ENCODE measurements at places on chromosomes 6 and 20.

DNA sequence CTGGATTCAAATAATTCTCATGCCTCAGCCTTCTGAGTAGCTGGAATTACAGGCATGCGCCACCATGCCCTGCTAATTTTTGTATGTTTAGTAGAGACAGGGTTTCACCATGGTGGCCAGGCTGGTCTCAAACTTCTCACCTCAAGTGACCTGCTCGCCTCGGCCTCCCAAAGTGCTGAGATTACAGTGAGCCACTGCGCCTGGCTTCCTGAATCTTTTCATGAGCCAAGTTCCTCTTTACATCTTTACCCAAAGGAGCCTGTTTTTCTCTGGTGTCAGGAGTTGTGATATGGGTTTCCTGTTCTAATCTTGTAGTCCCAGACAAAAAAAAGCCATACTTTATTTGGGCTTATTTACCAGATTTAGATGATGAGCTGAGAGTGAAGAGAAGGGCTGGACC, 34.4 kb downstream of the PCNA start:
- no peak for DNase-seq

- no peak for DNase-seq
Measured at GRCh38 chr6:158708239-158708638, 58.4 kb downstream of the SYTL3 start.

DNA sequence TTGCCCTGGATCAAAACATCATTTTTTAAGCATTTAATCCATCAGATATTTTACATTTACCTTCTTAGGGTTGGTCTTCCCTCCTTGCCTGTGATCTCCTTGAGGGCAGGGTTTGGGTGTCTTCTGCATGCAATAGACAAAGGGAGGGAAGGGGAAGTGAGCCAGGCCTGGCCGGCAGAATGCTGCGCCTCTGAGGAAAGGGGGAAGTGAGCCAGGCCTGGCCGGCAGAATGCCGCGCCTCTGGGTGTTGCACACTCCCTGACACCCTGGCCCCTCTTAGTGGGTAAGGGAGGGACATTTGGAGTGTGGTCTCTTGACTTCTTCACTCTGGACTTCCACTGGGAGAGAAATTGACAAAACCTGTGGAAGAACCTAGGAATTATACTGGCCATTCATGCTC, 12.4 kb downstream of the PSMF1 start:
- no peak for DNase-seq

DNA sequence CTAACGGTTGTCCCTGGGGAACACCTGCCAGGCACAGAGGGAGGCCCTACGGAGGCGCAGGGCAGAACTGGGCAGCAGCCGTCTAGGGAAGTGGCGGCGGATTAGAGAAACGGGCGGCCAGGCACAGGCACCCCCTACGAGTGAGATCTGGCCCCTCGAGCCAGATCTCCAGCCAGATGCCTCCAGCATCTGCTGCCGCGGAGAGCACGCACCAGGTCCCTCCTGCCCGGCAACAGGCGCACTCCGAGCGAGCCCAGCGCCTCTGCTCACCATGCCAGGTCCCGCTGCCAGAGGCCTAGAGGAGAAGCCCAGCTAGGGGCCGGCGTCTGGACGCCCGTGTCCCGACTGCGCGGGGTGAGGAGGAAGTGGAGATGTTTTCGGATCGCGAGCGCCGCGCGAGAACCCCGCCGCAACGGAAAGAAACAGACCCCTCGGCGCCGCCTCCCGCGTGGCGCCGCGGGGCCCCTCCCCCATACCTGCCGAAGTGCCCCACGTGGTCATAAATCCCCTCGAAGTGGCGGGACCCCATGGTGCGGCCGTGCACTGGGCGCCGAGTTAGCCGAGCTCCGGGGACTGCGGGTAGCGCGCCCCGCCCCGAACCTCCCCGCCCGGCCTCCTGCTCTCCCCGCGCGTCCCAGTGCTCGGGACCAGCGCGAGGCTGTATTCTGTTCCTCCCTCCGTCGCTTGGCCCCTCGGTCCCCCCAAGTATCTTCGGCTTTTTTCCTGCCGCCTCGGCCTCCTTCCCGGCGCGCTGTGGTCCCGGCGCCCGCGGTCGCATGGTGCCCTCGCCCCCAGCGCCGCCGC, at the start of gene SLC22A16:
TSS of gene SLC22A16 (minus strand) at position 568 of the 804 bp plus-strand sequence. CDS start at position 529, 39 bp downstream.
- no peak for DNase-seq

DNA sequence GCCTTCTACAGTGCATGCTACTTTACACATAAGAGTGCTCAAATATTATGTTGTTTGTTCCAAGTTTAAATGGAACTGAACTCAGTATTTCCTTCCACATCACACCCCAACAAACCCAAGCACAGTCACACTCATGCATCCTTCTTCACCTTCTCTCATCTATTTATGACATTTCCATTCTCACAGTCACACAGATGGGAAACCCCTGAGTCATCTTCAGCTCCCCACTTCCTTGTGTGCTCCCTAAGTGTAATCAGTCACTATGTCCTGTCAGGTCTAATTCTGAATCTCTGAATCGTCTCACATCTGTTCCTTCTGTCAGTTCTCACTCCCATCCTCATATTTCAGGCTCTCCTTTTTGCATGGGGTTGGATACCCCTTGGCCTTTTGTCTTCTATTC, 96.0 kb downstream of the RIMS1 start:
- DNase-seq = no peak

DNA sequence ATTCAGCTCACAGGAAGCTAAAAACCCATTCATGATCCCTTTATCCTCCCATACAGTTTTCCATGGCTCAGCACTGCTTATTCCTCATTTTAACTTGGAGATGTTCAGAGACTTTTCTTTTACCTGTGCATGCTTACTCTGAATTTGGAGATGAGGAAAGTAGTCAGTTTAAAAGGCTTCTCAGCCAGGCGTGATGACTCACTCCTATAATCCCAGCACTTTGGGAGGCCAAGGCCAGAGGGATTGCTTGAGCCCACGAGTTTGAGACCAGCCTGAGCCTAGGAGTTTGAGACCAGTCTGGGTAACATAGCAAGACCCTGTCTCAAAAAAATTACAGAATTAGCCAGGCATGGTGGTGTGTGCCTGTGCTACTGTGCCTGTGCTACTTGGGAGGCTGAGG, 30.3 kb upstream of the TMEM217 start:
- DNase-seq = no peak

DNA sequence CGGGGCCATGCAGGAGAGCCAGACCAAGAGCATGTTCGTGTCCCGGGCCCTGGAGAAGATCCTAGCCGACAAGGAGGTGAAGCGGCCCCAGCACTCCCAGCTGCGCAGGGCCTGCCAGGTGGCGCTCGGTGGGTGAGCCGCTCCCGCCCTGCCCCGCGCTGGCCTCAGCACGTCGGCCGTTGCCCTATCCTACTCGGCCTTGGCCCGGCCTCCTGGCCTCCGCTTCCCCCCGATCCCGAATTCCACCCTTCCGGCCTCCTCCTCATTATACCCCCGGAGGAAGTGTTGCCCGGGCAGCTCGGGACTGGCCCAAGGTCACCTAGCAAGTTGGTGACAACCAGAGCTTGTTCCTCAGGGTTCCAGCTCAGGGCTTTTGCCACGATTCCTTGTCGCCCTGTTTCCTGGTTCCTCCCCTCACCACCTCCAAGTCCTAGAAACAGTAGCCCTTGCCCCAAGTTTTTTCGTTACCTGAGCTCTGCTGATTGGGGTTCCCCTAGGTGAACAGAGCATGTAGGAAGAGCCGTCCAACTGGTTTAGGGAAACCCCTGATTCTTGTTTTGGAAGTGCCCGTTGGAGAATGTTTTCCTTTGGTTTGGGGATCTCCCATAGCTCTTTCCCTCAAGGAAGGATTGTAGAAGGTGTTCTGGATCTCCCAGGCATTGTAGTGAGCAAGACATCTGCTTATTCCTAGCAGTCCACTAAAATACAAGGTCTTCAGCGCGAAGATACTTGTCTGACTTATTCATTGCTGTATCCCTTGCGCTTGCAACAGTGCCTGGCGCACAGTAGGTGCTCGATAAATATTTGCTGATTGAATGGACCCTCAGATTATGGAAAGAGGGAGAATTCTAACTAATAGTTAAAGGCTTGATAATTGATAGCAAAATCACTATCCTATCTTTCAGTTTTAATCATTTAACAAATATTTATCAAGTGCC, 641 bp downstream of the ARFGEF2 start:
- DNase-seq = no peak

- no peak for DNase-seq
Measured at GRCh38 chr6:17360564-17360963, 32.8 kb upstream of the CAP2 start.

DNA sequence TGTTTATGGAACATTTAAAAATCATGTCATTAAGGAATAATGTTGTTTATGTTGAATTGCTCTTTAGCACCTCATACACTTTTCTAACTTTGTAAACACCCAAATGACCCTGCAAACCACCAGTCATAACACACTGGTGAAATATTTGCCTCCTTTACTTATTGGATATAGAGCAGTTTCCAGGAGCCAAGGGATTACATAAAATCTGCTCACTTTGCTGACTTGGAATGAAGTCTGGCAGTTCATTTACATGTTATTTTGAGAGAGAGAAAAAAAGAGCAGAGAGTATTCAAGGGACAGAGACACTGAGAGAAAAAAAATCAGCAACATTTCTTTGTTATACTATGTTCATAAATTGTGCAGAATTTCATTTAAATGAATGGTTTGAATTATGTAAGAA, 46.6 kb upstream of the DEFB112 start:
- DNase-seq = no peak

DNA sequence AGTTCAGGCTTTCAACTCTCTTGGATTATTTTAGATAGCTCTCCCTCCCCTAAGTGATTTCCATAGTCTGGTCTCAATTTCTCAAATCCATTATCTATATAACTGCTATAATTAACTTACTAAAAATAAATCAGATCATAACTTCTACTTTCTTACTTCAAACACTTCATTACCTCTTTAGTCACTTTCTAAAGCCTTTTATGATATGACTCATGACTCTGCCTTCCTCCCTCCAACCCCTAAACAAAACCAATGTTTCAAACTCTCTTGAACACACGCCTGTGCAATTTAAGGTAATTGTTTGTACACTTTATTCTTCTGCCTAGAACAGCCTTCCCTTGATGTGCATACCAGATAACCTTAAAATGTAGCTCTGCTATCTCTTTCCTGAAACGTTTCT, 100.5 kb downstream of the LMBRD1 start:
- no peak for DNase-seq

GRCh38 chr6:6596529-6597328, 8.2 kb downstream of the LY86 start:
- no peak for DNase-seq

GRCh38 chr6:151128763-151129370, 110.9 kb upstream of the AKAP12 start:
- DNase-seq = no peak

- DNase-seq = no peak
Measured at GRCh38 chr6:128347123-128347522, 173.3 kb downstream of the PTPRK start.

DNA sequence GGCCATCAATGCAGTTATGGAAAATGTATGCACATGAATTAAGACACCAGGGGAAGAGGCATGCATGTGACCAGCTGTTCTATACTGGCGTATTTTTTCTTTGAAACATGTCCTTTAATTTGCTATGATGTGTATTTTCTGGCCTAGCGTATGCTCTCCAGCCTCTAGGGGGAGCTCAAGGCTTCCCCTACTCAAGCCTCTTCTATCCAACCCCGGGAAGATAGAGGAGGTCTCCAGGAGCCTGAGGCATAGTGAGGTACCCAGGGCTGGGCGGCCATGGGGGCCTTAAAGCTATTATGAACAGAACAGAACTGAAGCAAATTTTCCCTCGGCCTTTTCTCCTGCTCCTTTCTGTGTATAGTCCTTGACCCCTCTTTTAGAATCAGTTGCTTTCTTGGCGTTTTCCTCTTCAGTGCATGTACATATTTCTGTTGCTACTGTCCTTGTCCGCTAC, 528.9 kb downstream of the MAFB start:
- no peak for DNase-seq

DNA sequence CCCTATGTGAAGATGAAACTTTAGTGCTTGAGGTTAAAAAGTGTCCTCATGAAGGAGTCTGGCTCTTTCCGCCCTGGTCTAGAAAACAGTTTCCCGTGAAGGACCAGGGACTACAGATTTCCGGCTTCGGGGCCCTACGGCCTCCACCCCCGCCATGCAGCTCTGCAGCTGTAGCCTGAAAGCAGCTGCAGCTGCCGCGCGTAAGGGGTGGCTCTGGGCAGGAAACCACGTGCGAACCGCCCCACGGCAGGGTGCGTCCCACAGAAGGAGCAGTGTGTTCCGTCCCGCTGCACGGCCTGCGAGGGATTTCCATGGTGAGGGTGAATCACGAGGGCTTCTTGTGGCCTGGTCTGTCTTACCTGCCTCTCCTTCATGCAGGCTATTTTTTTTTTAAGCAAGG, 117.0 kb downstream of the ERMARD start:
- DNase-seq = no peak

GRCh38 chr6:32685603-32686002, 19.1 kb upstream of the HLA-DQB1 start:
- no peak for DNase-seq

GRCh38 chr20:33442136-33443005, 1.2 kb downstream of the SNTA1 start:
- no peak for DNase-seq

GRCh38 chr6:125004198-125004597, 42.0 kb downstream of the RNF217 start:
- DNase-seq = no peak

GRCh38 chr6:158467923-158468322, 92.0 kb upstream of the TMEM181 start:
- no peak for DNase-seq

DNA sequence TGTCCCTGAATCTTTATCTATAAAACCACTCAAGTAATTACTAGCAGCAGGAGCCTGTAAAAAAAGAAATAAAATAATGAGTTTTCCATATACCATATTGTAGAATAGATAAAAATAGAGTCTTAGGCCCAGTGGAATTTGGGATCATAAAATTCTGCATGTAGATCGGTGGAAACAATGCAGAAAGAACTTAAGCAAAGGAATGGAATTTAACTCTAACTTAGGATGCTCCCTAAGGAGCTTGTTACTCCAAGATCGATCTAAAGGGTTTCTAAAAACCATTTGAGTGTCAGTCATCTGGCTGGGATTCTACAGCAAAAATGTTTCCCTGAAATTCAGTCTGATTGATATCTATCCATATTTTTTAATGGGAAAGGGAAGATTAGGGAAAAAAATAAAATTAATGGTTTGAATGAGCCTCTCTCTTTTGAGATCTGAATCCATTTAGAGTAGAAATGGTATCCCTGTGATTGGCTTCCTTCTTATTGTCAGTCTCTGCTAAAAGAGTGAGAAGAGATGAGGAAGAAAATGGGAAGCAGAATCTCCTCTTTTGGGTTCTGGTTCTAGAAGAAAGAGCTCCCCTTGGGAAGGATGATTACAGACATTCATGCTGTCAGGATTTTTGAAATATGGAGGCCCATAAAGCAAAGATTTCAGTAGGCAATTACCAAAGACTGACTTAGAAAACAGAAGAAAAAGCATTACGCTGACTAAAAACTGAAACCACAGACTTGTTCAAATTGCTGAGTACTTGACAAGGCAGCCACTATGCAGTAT, 564.3 kb upstream of the MARCKS start:
- DNase-seq = peak; percentile 92

GRCh38 chr20:9815632-9816031, 23.2 kb downstream of the PAK5 start:
- no peak for DNase-seq

- no peak for DNase-seq
Measured at GRCh38 chr6:53038141-53038540, 27.1 kb upstream of the FBXO9 start.

GRCh38 chr6:87277123-87277522, 45.3 kb upstream of the SMIM8 start:
- no peak for DNase-seq

Measured in skin of body (tissue), 3 donors.